Stimulated activated naive CD8-positive, alpha-beta T cell treated with anti-CD3 and anti-CD28 coated beads, Interleukin-15, Interleukin-2, amounts not matched to agents 100 U/mL and 50 U/mL, for 24 hours (primary cell): ENCODE measurements at places on chromosomes 16 and 17.

DNA sequence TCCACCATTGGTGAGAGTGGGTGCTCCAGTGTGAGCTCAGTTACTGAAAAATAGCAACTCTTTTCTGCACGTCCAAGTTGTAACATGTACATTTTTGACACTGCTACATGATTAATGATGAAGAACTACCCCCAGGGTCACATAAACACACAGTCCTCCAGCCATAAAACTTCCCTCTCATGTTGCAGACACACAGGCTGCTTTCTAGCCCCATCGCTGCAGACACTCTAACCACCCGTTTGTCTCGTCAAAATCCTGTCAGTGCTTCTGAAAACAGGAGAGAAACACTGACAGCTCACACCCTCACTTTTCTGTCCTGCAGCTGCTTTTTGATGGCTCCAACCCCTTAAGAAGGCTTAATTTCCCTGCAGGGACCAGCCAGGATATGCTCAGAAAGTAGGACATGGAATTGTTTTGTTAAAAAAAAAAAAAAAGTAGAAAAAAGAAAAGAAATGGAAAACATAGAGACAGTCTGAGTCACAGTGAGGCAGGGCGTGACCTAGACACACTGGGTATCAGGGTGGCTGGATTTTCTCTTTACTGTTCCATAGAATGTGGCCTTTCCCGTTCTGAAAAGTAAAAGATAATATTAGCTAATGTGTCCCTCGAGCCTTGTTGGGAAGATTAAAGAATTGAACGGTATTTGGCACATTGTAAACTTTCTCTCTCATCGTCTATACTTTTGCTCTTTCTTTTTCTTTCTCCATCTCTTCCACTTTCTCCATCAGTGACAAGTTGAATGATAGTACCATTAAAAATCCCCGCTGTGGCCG is 20.7 kb upstream of the CCL5 start:
- DNase-seq, result no peak

DNA sequence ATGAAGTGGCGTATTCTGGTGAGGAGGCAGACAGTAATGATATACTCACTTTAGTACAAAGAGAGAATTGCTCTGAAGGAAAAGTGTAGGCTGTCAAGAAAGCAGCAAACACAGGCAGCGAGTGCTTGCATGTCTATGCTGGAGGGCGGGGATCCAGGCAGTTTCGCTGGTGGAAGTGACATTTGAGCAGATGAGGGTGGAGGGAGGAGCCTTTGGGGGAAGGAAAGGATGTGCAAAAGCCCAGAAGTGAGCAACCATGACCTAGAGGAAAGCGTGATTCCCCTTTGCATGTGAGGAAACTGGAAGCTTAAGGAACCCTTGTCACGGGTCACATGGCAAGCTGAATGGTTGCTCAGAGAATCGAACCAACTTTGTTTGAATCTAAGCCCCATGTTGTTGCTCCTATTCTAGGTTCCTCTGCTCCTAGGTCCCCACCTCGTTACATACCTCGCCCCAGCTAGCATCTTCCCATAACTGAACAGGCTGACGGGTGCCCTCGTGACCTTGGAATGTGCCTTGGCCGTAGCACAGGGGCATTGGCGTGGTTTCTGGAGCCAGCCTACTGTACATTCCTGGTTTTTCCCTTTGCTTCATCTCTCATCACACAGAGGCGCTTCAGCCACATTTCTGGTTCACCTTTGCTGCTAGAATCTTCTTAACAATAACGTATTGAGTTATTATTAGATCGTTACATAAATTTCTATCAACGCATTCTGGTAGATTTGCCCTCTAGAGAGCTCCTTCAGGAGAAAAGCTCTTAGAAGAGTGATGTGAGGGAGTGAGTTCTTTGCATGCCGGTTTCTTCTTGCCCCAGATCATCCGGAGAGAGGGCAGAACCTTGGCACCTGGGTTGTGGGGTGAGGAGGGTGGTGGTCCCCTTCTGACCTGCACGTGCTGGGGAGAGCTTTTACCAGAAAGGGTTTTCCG is 191.8 kb downstream of the SNX29 start:
- DNase-seq, result no peak

GRCh38 chr17:10616502-10617119 is 40.5 kb downstream of the MYH3 start:
- DNase-seq, result peak; percentile 81

GRCh38 chr16:88411951-88412576 is 29.3 kb downstream of the ZNF469 start:
- no peak for DNase-seq

DNA sequence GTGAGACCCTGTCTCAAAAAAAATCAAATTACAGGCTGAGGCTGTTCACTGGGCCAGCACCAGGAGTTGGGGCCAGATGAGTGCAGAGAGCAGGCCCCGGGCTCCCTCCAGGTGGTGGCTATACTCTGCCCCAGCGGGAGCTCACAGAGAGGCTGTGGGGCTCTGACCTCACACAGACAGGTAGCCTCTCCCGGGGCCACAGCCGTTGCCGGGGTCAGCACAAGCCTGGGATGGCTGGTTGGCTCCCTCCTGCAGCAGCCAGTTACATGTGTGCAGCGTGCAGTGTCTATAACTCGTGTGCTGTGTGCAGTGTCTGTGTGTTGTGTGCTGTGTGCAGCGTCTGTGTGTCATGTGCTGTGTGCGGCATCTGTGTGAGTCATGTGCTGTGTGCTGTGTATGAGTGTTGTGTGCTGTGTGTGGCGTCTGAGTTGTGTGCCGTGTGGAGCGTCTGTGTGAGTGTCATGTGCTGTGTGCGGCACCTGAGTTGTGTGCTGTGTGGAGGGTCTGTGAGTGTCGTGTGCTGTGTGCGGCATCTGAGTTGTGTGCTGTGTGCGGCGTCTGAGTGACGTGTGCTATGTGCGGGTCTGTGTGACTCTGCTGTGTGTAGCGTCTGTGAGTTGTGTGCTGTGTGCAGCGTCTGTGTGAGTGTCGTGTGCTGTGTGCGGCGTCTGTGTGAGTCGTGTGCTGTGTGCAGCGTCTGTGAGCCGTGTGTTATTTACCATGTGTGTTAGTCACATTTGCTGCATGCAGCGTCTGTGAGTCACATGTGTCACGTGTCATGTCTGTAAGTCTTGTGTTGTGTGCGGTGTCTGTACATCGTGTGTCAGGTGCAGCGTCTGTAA is 20.9 kb downstream of the MAPK8IP3 start:
- no peak for DNase-seq

- no peak for DNase-seq
Observed at GRCh38 chr17:73179387-73179786, 13.5 kb upstream of the COG1 start.

- DNase-seq, result no peak
Observed at GRCh38 chr17:77879226-77879895, 79.1 kb upstream of the TNRC6C start.
